ENCODE measurements at places on chromosomes 2 and 18.

GRCh38 chr18:71116535-71116934, 827.7 kb downstream of the SOCS6 start:
- DNase-seq, result no peak

- no peak for DNase-seq
Measured at GRCh38 chr2:145012214-145012670, 492.3 kb upstream of the ZEB2 start.

DNA sequence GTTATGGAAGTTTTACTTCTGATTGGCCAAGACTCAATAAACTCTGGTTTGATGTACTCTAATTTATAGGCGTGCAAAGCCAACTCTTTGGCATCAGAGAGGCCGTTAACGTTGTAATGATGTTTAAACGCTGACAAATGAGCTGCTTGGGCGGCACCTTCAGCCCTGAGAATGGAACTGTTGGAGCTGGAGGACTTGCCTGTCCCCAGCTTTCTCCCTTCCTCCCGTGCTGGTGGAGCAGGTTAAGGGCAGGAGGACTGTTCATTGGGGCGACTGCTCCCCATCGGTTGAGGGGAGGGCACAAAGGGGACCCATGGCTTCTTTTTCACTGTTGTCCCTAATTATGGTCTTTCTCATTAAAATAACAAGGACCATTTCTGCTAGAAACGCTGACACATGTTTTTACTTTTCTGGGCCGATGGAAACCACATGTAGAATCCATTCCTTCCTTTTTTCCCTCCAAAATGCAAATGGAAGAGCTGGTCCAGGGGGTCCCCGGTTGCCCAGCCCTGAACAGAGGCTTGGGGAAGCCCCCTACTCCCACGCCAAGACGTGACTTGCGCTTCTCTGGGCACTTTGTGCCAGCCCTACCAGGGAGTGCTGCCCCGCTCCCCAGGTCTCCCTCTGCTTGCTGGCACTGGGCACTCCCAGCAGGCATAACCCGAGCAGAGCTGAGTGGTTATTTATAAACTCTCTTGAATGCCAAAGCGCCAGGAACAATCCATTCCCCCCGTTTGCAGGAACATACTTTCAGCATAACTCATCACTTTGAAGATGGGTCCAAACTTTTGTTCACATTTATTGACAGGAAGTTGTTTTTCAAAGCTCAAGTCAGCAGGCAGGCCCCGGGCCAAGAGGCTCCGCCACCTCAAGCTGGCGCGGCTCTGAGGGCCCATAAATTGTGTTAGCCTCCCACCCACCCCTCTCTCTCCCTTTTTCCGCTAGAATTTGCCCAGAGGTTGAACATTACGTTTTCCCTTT, 170.1 kb downstream of the ASB1 start:
- peak; percentile 54 for DNase-seq

DNA sequence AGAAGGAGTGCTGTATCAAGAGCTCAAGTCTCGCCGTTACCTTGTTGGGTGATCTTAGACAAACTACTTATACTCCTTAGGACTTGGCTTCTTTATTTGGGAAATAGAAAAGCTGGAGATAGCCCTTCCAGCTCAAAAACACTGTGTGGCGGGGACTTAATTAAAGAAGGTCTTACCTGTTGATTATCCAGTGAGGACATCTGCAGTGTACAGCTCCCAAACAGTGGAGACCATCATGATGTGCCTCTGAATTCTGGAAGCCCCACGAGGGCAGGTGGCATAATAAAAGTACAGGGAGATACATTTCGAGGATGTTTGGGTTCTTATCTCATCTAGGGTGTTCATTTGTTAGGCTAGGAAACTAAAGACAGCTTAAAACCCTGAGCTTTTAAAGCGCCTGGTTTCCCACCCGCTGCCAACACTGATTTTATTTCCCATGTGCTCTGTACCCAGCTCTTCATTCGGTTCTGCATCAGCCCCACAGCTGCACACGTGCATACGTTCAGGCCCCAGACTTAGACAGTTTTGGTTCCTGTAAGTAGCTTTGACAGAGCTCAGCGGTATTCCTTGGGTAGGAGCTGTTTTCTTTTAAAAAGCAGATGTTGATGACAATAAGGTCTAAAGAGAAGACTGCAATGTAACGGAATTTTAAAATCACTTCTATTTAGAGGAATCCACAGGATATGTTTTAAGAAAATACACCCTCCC, 80.5 kb upstream of the SIX2 start:
- DNase-seq, result no peak

GRCh38 chr2:14635391-14635871, 2.9 kb downstream of the LRATD1 start:
- peak; percentile 60 for DNase-seq

- DNase-seq, result no peak
Measured at GRCh38 chr18:59631583-59632181, 65.5 kb downstream of the CCBE1 start.

GRCh38 chr2:145114726-145115125, 594.8 kb upstream of the ZEB2 start:
- DNase-seq, result no peak

DNA sequence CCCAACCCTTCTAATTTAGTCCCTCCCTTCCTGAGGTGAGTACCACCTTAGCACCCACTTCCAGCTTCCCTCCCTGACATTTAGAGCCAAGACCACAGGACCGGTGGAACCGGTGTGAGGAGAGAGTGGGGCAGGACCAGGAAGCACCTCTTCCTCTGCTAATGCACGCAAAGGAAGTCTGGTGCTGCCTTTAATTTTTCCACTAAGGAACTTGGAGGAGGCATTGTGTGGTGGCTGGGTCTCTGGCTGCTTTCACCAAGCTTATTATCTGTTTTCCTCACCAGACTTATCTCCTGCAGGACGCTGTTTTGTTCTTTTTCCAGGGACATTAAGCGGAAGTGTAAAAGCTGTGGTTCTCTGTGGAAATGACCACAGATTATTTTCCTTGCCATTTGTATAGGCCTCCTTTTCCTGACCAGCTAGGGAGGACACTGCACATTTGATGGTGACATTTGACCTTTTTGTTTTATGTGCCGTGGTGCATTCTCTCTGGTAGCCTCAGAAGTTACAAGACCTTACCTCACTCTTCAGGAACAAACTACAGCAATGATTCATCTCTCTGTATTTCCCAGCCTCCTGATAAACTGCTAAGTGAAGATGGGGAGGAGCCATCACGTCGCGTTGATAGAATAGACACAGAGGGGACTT, 39.8 kb upstream of the SPTBN1 start:
- no peak for DNase-seq

GRCh38 chr2:220916931-220917330, 655.2 kb downstream of the EPHA4 start:
- DNase-seq, result no peak

GRCh38 chr2:229920011-229920641, 1.7 kb downstream of the TRIP12 start:
- no peak for DNase-seq

DNA sequence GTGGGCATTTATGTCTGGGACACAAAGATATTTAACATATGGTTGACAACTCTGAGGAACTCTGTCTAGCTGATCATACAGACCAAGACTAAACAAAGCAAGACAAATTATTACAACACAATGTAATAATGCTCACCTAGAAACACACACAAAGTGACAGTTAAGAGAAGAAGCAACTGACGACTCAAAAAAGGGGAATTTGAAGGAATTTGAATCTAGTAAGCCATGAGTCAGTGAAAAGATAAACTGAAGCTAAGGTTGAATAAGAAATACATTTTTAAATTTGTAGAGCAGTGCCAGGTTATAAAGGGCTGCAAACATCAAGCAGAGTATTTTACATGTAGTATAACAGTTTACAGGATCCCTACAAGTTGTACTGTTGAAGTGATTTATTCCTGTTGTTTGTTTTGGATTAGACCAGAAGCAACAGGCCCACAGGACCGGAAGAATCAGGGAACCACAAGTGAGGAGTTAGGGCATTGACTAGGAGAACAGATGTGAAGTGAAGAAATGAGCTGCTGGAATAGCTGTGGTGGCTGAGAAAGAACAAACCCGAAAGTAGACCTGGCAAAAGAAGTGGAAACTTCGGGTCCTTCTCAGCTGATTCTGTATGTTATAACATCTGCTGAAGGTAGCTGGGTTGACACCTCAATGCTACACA, 35.6 kb downstream of the IFIH1 start:
- DNase-seq, result no peak

DNA sequence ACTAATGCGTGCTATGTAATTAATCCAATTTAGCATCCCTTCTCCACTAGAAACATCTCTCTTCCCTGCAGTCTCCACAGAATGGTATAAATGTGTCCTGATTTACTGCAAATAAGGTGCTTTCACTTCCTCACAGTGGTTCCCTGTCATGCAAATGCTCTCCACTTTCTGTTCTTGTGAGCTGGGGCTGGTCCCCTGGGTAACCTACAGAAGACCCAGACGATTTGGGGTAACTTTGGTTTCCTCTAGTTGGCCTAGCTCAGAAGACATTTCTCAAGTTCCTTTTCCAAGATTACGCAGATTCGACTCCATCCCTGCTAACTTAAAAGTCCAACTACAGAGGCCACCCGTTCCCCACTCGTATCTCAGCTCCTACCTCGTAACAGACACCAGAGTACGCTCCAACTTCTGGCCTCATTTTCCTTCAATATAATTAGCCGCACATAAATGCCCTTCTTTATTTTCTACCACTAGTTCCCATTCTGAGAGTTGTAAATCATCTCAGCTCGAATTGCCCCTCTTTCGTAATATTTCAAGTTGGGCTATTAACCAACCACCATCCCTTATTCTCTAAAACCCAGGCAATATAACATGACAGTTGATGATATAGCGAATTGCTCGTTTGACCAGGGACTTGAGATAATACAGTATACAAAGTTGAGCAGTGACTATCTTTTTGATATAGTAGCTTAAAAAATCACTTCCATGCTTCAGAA, 28.8 kb upstream of the NEDD4L start:
- no peak for DNase-seq

DNA sequence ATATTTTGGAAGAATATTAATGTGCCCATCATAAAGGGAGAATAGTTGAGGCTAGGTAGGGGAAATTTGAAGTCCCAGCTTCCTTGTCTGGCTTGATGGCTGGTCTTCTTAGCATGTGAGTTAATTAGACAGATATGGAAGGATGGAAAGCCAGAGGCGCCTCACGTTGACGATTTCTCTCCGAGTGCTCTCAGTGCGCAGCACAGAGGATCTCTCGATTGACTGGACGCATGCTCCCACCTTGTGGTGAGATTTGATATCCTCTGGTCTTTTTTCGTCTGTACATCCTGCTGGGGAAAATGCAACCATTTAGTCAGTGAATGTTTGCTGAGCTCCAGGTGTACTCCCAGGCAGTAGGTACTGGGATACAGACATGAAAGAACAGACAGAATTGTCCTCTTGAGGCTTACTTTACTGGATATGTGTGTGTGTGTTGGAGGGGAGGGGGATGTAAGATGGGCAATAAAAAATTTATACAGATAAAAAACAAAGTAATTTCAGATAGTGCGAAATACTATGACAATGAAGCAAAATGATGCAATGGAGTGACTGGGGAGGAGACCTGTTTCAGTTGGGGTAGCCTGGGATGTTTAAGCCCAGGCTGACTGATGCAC, 66.9 kb upstream of the ZNG1B start:
- no peak for DNase-seq

DNA sequence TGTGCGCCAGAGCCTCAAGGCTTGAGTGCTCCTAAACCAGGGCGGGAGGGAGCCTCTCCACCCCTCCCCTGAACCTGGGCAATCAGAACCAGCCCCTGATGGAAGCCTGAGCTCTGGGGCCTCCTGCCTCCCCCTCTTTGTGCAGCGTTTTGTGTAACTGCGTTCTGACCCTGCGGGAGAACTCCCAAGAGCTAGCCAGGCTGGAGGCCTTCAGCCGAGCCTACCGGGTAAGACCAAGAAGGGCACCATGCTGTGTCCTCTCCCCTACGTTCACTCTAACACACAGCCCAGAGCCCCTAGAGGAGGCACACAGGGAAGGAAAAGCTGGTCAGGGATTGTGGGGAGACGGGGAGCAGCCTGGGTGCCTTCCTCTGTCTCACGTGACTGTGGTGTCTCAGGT, 108.0 kb downstream of the PLB1 start:
- no peak for DNase-seq

- no peak for DNase-seq
Measured at GRCh38 chr2:195307751-195308150, 349.3 kb upstream of the SLC39A10 start.

DNA sequence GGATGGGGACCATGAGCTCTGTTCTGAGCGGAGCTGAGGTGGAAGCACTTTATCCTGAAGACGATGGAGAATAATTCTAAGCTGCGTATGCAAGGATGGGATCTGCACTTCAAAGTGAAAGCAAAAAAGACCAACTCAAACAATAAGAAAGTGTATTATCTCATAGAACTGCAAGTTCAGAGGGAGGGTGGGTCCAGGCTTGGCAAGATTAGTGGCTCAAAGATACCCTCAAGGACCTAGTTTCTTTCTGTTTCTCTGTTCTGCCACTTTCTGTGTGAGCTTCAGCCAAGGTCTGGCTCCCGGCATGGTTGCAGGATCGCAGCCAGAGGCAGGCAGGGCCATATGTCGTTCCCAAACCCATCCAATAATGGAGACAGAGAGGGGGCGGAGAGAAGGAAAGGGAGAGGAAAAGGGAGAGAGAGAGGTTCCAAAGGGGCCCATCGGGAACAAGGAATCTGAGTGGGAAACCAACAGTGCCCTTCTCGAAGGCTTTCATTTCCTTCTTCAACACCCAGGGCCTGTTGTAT, 169.2 kb upstream of the NCK2 start:
- DNase-seq, result no peak

DNA sequence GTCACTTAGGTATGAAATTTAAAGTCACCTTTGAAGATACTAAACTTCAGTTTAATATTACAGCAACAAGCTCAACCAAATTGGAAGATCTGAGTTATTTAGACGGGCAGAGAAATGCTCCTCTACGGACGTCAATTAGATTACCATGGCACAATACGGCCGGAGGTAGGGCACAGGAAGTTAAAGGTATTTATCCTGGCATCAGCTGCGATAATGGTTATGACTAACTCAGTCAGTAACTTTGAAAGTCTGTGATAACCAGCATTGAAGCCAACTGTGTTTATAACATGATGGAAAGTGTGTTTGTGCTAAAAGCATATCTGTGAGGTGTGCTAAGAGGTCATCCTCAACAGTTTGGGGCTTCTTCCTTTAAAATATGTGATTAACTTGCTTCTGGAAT, 117.3 kb downstream of the WDSUB1 start:
- no peak for DNase-seq

- DNase-seq, result no peak
Measured at GRCh38 chr18:79962311-79962710, 2.1 kb upstream of the HSBP1L1 start.
